ENCODE measurements at places on chromosomes 6 and 20.

- DNase-seq = no peak
Observed at GRCh38 chr6:3297909-3298308, 39.2 kb downstream of the PSMG4 start.

DNA sequence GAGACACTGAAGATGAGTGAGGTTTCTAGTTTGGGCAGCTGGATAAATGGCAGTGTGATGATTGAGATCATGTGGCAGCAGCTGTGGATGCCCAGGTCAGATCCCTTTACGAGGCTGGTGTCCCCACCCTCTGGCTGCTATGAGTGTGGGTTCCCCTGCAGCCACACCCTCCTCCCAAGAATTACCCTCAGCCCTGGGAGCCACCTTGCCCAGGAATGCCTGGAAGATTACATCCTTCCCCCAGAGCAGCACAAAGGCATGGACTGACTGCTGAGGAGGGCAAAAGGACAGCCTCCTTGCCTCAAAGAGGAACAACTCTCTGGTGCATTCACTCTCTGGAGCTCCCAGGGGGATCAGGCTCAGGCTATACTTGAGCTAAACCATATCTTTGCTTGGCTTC, 15.0 kb upstream of the PKHD1 start:
- DNase-seq = no peak

- DNase-seq = no peak
Observed at GRCh38 chr20:2289475-2289874, 6.3 kb upstream of the TGM3 start.

GRCh38 chr6:169115632-169116031, 138.0 kb downstream of the THBS2 start:
- no peak for DNase-seq

DNA sequence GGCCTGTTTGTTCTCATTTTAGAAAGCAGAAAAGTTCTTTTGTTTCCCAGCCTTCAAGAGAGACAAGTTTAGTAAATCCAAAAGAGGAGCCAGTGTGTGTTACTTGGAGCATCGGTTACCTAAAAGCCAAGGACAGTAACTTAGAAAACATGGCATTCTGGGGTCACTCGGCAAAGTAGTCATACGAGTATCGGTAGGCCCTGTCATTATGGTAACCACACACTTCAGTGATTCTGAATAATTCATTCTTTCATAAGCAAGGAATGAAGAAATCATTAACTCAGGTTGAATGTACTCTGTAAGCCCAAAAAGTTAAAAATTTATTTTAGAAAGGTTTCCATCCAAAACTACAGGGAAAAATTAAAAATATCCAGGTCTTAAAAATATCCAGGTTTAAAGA, 34.0 kb downstream of the CNKSR3 start:
- DNase-seq = no peak

GRCh38 chr20:40600441-40601219, 88.4 kb downstream of the MAFB start:
- DNase-seq = no peak

DNA sequence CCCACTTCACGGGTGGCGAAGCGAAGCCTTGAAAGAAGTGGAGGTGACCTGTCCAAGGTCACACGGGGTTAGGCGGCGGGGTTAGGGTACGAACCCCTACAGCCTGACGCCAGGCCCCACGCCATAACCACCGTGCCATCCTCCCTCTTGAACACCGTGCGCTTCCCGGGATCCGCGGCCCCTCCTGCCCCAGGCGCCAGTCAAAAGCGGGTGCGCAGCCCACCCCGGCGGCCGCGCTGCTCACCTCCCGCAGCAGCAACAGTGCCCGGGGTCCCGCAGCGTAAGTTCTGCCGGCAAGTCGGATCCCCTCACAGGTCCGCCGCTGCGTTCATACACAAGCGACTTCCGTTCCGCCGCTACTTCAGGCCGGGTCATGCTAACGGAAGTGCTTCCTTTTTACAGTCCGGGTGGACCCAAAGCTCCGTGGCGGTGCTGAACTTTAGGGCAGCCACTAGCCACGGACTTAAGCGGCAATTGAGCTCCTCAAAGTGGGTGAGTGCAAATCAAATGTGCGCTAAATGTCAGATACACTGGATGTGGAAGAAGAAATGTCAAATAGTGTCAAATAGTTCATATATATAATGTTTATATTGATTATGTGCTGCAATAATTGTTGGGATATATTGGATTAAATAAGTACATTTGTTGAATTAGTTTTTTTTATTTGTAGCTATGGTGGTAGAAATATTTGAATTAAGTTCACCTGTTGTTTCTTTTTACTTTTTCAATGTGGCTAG, at the start of gene CDK5RAP1:
Gene CDK5RAP1 (minus strand): TSS at position 336 of the 737 bp plus-strand sequence. CDS start 4,455 bp downstream, outside the sequence.
- DNase-seq = peak; percentile 93

DNA sequence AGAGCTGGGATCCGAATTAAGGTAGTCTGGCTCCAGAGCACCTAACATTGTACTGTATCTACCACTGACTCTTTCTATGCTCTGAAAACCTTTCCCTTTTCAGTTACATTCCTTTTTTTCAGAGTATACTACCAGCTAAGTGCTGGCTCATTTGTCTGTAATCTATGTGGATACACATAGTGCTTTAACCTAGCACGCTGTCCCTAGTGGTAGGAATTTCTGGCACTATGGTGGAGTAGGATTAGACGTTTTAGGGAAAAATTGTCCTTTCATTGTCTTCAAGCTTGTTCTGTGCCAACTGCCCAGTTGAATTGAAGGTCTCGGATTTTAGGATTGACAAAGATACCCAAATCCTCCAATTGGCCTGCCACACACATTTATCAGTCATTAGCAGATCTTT, 259.1 kb upstream of the FERMT1 start:
- DNase-seq = no peak

DNA sequence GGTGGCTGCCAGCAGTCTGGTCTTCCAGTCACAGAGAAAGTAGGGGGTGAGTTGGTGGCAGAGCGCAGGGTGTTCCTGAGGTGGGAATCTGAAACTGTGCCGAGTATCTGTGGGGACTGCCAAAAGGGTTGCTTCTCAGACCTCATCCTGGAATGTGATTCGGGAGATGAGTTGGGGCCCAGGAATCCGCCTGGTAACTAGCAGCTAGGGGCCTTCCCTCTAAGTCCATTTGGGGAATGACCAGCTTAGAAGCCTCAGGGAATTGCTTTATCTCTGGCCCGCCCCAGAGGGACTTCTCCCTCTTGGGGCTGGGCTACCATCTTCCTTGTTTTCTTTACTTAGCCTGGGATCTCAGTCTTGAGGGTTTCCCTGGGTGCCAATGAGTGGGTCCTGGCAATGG, 49.6 kb downstream of the MOCS1 start:
- peak; percentile 22 for DNase-seq

DNA sequence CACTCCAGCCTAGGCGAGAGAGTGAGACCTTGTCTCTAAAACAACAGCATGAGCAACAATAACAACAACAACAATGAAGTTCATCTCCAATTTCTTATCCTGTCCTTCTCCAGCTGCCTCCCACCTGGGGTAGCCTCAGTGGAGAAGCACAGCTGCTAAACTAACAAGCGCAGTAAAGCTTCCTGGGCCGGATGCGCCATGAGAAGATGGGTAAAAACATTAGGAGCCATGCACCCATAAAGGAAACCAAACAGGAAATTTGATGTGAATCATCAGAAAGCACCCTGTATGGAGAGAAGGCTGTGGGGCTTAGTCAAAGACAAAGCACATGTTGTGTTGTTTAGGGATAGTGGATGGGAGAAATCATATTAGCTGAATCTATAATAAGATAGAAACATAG, 61.1 kb upstream of the CCN6 start:
- no peak for DNase-seq

DNA sequence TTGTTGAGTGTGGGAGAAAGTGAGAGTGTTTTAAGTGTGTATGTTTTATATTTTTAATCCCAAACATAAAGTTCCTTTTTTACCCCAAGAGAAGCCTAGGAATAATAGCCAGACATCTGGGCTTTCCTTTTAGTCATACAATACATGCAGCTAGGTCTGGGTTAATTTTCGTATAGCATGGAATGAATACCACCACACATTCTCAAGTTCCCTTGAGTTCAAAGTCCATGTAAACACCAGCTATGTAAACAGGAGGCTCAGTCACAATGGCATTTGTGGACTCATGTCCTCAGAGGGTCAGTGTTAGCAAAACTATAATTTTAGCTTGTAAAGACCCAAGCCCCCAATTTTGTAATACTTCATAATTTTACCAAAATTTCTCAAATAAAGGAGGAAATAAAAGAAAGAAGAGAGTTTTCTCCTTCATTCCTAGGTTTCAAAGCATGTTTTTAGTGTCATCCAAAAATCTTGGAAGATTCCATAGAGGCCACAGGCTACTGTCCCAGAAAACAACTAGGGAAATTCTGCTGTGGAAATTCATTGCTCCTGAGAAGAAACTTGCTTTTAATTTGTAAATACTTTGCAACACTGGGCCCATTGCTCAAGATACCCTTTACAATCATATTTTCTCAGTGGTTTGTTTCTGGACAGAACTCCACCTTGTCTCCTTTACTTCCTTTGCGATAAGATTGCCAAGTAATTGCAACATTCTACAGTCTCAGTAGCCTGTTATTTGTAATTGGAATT, 671.2 kb downstream of the COL12A1 start:
- no peak for DNase-seq

DNA sequence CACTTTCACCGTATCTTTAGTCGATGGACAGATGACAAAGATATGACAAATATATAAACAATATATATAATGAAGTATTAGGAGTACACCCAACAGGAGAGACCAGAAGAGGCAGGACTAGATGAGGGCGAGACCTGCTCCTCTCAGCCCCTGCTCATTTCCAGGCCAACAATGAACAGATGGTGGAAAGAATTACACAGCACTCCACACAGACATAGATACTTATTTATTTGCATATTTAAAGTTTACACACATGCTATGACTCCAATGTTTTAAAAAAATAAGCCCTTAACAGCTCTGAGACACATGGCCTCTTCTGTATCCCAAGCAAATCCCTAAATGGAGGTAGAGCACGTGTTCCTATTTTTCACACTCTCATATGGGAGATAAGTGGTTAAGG, 10.4 kb downstream of the FAM210B start:
- no peak for DNase-seq

- no peak for DNase-seq
Observed at GRCh38 chr6:31128093-31128676, 7.9 kb upstream of the CDSN start.

DNA sequence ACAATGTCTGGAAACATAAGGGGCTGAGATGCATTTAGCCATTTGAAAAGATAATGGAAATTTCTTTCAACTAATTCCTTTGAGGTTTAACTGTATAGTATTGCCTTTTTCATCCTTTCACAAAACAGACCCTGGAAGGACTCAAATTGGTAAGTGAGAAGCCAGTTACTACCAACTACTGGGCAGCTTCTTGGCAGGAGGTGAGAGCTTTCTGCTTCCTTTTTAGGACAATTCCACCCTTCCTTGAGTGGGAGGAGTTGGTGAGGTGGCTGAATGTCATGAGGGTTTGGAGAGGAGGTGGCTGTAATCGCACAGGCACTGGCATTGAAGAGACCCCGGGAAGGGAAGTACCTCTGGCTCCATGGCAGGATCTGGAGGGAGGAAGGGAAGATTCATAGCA, 341.1 kb downstream of the NRN1 start:
- DNase-seq = no peak

DNA sequence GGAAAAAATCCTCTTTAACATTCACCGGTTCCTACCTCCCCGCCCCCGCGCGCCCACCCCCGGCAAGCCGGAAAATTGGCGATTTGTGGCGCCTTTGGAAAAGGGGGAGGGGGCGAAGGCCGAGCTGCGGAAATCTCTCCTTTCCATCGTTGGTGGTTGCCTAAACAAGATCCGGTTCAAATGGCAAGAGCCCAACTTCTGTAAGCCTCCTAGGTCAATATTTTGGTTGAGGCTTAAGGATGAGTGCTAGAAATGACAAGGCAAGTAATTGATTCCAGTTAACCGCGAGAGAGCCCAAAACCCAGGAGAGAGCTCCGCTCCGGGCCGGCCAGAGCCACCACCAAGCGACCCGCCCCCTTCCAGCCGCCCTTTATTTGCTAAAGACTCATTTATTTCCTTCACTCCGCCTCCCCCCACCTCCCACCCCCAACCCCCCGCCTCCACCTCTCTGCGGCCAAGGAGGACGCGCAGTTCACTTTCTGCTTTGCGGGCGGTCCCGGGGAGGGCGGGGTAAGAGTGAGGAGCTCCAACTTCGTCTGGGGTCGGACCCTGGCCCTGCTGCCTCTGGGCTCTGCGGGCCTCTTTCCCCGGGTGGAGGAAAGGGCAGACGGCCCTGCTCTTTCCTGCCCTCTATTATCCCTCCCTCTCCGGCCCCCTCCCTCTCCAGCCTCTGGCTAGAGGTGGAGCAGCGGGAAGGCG, 838 bp upstream of the NKX2-2 start:
- no peak for DNase-seq

- DNase-seq = no peak
Observed at GRCh38 chr6:23735151-23735550, 390.9 kb upstream of the NRSN1 start.

- DNase-seq = no peak
Observed at GRCh38 chr6:108501559-108501958, 59.2 kb upstream of the FOXO3 start.

DNA sequence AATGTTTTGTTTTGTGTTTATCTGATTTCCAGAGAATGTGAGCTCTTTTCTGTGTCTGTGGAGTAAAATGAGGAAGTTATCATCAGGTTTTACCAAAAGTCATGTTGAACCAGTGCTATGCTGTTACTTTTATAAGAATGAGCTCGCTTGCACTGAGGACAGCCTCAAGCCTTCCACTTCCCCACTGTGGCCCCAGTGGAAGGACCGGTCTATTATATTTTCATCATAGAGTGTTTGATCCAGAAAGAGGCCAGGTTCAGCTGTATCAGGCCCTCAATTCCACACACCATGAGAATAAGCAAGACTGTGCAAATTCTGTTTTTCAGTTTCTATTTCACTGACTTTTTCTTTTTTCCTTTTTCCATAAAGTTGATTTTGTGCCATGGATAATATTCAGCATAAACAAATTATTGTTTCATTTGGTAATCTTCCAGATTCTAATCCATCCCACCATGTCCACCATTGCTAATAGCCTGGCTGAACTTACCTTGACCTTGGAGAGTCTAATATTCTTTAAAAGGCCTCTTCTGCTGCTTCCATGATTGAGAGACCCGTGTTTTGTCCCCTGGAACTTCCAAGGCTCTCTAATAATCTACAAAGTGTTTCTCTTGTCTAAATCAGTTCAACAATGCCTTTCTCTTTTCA, 286.2 kb downstream of the THBS2 start:
- no peak for DNase-seq

GRCh38 chr20:5658912-5659345, 91.3 kb upstream of the SHLD1 start:
- no peak for DNase-seq

GRCh38 chr6:44010411-44011349, 116.6 kb downstream of the MRPL14 start:
- DNase-seq = peak; percentile 93

GRCh38 chr6:5305968-5306626, 44.8 kb downstream of the FARS2 start:
- DNase-seq = no peak

Data from amniotic stem cell (primary cell).